ENCODE measurements at places on chromosomes 4 and X.

GRCh38 chr4:156252358-156252921, 298.8 kb upstream of the CTSO start:
- no peak for DNase-seq
- H3K36me3 ChIP-seq, result no peaks in the 10 kb centered on the region
- H3K4me3 ChIP-seq, result no peak overlapping the region

- DNase-seq, result no peak
- H3K4me1 ChIP-seq, result no peaks in the 10 kb centered on the region
- H3K4me3 ChIP-seq, result no peak overlapping the region
- no peak overlapping the region for H3K27ac ChIP-seq
These were observed 94.8 kb downstream of the ADGRL3 start for GRCh38 chr4:61294936-61295335.

GRCh38 chr4:88333741-88334405, 44.8 kb upstream of the HERC6 start:
- no peaks in the 10 kb centered on the region for H3K36me3 ChIP-seq
- DNase-seq, result no peak
- H3K4me3 ChIP-seq, result no peak overlapping the region
- no peaks in the 10 kb centered on the region for H3K27me3 ChIP-seq
- peaks cover 17% of the 10 kb centered on the region for H3K4me1 ChIP-seq
- no peak overlapping the region for H3K27ac ChIP-seq

GRCh38 chr4:64774626-64775025, 365.4 kb upstream of the TECRL start:
- no peaks in the 10 kb centered on the region for H3K27me3 ChIP-seq
- peak; percentile 74 for DNase-seq
- no peak overlapping the region for H3K4me3 ChIP-seq
- peaks cover 9% of the 10 kb centered on the region for H3K4me1 ChIP-seq
- H3K27ac ChIP-seq, result no peak overlapping the region

All from PC-3 (cell line).